Activated T-helper 9 cell treated with anti-CD3 and anti-CD28 coated beads, Interleukin-2, amount 50 U/mL, for 16 hours (primary cell): ENCODE measurements at places on chromosomes 7 and 10.

DNA sequence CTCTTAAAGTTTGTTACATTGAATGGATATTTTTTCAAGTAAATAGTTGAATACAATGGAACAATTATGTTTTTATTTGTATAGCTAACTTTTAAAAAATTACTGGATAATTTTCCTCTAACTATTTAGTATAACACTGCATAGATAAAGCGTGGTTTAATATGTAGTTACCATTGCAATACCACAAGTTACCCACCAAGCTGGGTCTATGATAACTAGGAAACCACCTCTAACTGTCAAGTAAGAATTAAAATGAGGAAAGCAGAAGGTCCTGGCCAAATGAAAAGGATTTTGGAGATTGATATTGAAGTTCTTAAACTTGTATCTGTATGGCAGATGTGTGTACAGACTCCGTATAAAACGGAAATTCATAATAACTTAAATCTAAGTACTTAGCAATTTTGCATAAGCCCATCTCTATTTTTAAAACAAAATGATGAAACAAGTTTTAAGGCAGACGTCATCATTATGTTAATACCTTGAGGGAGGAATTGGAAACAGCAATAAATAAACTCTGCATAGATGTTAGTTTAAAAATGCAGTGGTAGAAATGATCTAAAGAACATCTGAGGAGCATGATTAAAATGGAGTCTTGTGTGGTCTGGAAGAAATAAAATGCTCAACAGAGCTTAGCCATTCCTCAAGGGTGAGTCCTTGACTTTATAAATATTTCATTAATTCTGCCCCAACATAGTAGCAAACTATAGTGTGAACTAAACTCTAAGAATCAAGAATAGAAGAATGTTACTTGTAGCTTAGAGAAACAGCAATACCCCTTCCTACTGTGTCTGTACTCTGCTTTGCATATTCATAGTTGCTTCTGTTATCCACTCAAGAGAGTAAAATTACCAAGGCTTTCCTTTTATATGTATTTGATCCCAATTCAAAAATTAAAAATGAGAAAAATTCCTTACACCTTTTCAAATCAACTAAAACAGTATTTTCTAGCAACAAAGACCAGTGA, 206.4 kb upstream of the FERD3L start:
- DNase-seq, result no peak

- DNase-seq, result no peak
Measured at GRCh38 chr7:129845972-129846327, 106.8 kb downstream of the UBE2H start.

- no peak for DNase-seq
Measured at GRCh38 chr10:11908991-11909390, 85.8 kb downstream of the PROSER2 start.

GRCh38 chr7:3039787-3040186, 3.9 kb downstream of the CARD11 start:
- DNase-seq, result no peak

DNA sequence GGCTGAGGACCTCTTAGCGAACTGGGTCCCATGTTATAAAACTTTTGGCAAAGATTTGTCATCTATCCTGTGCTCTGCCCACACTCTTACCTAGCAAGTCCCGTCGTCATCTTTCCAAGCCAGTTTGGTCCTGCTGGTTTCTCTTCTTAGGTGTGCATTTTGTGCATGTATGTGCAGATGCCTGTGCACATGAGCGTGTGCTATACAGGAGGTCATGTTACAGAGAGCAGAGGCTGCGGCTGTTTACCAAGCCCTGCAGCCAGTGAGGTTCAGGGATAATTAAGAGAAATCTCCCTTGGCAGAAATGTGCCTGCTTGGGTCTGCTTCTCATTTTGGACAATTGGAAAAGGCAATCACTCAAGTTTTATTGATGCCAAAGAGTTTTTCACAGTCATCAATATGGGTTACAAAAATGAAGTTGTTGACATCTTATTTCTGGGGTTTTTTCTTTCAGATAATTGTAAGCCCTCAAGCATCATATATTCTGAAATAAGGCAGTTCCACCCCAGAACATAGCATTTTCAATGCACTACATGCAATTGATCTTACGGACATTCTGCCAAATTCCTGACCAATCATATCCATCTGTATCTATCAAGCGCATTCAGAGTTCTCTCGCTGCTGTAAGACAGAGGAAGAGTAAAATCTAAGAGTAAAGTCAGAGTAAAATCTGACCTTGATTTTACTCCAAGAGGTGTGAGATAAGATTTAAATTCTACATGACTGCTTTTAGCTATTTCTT, 361.4 kb upstream of the ZNF32 start:
- DNase-seq, result no peak

- DNase-seq, result peak; percentile 23
Measured at GRCh38 chr10:44857363-44858016, 53.6 kb upstream of the TMEM72 start.

GRCh38 chr7:127879436-127879835, 151.8 kb downstream of the LRRC4 start:
- no peak for DNase-seq

DNA sequence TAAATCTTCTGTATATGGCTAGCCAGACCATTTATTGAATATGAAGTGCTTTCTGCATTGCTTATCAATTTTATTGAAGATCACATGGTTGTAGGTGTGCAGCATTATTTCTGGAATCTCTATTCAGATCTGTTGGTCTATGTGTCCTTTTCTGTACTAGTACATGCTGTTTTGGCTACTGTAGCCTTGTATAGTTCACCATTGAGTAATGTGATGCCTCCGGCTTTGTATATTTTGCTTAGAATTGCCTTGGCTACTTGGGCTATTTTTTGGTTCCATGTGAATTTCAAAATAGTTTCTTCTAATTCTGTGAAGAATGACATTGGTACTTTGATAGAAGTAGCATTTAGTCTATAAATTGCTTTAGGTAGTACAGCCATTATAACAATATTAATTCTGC, 1187.2 kb downstream of the XPNPEP1 start:
- DNase-seq, result no peak

DNA sequence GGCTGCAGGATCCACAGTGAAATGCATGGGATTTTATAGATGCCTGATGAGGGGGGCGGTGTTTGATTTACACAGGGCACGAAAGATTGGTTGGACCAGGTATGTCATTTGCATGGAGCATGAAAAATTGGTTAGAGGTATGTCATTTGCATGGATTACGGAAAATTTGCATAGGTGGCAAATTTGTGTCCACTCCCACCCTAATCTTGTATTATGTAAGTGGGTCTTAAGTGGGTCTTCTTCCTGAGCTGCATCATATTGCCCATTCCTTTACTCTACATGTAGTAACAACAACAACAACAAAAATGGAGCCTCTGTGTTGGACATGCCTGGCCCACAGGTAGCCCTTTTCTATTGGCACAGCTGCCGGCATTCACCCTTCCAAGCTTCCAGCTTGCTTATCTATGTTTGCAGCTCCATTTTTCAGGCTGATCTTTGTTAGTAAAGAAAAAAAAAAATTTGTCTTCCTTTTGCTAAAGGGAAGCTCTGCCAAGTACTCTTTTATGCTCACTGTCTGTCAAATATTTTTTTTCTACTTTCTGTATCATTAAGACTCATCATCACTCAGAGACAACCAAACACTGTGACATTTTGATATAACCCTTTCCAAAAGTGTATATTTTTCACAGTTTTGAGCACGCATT, 10.3 kb upstream of the ZNF273 start:
- DNase-seq, result no peak

GRCh38 chr10:62594093-62594520, 210.4 kb upstream of the ADO start:
- peak; percentile 38 for DNase-seq

GRCh38 chr10:78410046-78410965, 376.6 kb downstream of the RPS24 start:
- no peak for DNase-seq

- DNase-seq, result no peak
Measured at GRCh38 chr7:28748933-28749584, 209.1 kb downstream of the TRIL start.

- no peak for DNase-seq
Measured at GRCh38 chr7:91835091-91835825, 45.2 kb downstream of the MTERF1 start.

DNA sequence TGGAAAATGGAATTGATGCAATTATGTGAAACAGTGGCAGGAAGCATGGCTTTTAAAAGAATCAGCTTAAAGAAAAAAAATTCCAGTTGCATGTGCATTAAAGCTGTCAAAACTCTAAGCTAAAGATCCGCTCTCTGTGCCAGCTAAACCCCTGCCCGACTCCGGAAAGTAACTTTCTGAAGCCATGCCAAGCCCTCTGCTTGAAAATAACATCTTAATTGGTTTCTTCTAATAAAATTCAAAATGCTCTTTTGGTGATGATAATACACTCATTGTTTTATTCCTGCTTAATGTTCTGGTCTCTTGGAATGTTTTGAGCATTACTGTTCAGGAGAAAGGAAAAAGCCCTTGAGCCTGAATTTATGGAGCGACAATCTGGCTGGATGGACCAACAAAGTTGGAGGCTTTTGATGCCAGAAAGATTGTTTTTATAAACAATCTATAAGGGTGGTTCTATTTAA, 11.7 kb downstream of the SEMA3C start:
- DNase-seq, result no peak

- no peak for DNase-seq
Measured at GRCh38 chr7:136528329-136528728, 340.1 kb upstream of the CHRM2 start.

DNA sequence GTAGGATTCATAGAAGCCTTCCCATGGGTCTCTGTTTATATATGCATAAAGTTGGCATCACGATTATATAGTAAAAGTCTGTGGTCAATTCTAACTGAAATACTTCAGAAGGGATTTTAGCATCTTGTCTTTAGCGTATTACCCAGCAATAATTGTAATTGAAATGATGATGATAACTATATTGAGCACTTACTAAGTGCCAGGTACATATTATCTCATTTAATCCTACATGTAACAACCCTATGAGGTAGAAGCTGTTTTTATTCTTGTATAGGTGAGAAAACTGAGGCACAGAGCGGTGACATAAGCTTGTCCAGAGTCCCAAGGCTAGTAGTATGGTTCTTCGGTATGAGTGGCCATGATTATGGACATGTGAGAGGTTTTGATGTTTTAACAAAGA, 33.8 kb downstream of the PANK1 start:
- no peak for DNase-seq

DNA sequence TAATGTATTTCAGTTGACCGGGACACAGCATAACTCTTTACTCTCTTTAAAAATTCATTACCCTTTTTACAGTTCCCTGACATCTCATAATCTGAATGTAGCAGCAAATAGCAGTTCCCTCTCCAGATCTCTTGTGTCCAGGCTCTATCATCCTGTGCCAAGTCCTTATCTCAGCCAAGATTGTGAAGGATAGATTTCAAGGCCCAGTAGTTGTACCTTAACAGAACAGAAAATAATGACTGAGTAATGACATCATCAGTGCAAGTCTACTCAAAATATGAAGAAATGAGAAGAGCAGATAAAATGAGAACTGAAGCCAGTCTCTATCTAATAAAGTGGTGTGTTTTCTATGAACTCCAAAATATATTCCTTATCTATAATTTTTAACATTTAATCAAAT, 92.6 kb downstream of the TFEC start:
- no peak for DNase-seq

DNA sequence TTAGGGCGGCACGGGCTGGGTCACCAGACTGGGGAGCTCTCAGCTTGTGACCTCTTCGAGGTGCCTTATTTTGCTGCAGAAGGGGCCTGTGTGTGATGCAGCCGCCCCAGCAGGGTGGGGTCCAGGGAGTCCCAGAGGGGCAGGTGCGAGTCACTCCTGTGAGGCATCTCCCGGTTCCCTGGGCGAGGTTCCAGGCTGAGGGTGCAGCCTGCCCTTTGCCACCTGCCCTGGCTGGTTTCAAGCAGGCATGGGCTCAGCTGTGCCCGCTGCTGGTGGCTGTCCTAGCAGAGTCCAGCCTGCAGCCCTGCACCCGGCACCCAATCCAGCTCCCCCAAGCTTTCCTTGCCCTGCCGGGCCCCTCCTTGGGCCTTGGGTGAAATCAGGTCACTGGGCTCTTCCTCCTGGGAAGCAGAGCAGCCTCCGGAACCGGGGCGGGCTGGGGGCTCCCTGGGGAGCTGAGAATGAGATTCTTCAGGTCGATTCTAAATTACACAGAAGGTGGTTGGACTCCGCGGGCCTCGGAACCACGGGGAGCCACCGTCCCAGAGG, 64.8 kb downstream of the PWWP2B start:
- no peak for DNase-seq

- DNase-seq, result no peak
Measured at GRCh38 chr10:48246501-48246900, 28.0 kb downstream of the FRMPD2 start.

DNA sequence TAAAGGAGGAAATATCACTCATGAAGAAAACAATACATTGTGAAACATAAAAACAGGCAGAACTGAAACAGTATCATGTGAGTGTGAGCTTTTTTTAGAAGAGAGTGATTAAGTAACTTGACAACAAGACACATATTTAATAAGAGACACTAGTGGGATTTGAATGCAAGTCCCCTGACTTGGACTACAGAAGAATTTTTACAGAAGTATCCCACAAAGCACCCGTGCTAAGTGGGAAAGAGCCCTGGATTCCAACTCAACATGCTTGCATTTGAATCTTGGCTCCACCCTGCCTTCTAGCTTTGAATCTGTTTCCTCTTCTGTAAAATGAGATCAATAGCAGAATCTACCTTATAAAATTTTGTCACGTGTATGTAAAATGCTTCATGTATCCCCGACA, 166.2 kb downstream of the ZNF365 start:
- no peak for DNase-seq

GRCh38 chr7:134021836-134022235, 105.3 kb upstream of the LRGUK start:
- no peak for DNase-seq

DNA sequence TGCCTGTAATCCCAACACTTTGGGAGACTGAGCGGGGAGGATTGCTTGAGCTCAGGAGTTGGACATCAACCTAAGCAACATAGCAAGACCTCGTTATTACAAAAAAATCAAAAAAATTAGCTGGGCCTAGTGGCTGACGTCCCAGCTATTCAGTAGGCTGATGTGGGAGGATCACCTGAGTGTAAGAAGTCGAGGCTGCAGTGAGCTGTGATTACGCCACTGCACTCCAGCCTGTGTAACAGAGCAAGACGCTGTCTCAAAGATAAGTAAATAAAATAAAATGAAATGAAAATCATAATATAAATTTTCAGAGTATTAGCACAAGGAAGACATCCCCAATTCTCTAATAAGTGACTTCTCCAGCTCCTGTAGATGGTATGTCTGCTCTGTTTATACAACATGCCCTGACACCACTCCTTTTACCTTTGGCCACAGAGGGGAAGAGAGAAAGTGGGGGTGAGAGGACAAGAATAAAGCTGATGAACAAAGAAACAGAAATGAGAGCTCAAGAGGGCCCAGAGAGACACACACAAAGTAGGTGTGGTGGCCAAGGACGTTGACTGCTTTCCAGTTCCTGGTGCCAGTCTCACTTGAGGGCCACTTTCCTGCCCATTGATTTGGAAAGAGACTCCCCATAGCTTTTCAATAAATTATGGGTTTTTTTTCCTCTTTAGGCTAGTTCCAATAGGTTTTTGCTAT, 62.9 kb downstream of the PTTG1IP2 start:
- DNase-seq, result no peak

- DNase-seq, result no peak
Measured at GRCh38 chr10:8404721-8405120, 350.2 kb downstream of the GATA3 start.
